ENCODE measurements at places on chromosomes 6 and 20. TPM values are rescaled to one million over a fixed set of nuclear protein-coding genes. Genes with fewer than 3 reads are reported as not detected.

DNA sequence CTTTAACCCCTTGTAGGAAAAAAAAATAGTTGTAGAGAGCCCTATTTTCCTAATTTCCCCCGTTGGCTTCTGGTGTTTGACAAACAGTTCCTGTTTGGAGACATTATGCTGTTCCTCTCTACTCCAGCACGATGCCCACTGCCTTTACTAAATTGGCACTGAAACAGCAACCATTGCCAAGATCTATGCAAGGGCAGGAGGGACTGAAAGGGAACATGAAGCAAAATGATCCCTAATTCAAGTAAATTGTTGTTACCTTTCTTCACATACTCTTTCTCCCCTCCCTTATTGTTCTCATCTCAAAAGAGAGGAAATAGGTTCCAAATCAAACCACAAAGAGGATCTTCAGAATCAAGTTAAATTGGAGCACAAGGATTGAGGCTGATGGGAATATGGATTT is 764.1 kb upstream of the MMS22L start:
- DNase-seq: no peak

GRCh38 chr20:25374842-25375241 is 15.8 kb downstream of the ABHD12 start:
- DNase-seq: no peak

DNA sequence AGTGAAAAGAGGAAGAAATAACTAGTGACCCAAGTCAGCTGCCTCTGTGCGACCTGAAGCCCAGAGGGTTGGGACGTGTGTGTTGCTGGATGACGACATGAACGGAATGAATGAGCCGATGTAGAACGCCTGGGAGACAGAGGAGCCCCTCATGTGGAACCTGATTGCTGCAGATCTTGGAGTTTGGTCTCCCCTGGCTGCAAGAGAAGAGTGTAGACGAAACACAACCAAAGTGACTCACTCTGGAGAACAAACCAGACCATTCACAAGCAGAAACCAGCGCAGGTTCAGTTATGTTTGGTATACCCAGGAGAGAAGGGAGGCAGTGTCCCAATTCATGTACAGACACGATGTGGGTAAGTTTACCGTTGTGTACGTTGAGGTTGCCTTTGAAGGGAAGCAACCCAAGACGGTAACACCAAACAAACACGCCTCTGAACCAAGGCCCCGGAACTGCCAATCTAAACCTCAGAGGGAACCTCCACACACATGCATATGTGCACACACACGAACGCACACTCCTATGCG is 265.9 kb downstream of the BMP7 start:
- DNase-seq: no peak

DNA sequence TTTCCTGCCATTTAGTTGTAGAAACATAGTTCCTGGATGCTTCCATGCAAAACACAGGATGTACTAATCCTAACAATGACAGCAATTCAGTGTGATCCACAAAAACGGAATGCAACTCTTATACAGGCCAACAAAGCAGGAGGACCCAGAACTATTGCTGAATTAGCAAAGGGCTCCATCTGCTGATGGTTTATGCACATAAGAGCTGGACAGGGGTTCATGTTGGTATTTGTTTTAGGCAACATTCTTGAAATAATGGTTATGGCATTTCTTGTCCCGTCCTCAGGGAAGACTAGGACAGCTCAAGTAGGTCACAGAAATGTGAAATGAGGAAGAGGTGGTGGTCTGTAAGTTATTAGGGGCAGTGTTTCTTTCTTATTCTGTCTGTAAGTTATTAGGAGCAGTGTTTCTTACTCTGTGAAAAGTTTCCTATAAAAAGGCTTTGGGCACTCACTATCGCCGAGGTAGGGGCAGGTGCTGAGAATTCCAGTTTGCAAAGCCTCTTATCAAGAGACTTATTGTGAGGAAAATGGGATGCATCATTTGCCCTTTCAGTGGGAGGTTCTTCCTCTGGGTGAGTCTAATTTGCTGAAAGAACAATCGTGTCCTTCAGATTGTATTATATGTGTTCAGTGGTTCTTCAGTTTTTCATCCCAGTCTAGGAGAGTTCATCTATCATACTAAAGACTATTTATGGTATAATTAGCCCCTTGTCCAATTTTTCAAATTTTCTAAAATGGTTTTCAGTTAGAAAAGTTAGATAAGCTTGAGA is 171.1 kb downstream of the MCHR2 start:
- DNase-seq: peak; percentile 13

The GNL1 gene
- 39.8 TPM for total RNA-seq

The YWHAB gene
- 68.6 TPM for total RNA-seq

All from pancreas (tissue), 10 donors.